ENCODE measurements at places on chromosomes 4 and X. TPM values are rescaled to one million over a fixed set of nuclear protein-coding genes. Genes with fewer than 3 reads are reported as not detected.
A peak's percentile ranks its signal among the peaks of the same experiment; 100 is the strongest.

DNA sequence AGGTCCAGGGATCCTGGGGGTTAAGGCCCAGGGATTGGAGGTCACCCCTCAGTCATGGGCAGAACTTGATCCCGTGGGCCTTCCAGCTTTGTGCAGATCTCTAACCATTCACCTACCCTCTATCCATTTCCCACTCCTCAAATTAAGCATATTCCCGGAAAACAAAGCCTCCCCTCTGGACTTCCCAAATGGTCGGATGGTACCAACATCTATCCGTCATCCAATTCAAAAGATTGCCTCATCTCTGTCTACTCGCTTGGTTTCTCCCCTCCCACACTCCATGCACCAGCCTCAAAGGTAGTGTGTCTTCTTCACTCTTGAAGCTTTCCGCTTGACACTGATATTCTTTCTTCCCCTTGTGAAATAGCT is 473 bp upstream of the BCLAF3 start:
- DNase-seq: peak; percentile 9

DNA sequence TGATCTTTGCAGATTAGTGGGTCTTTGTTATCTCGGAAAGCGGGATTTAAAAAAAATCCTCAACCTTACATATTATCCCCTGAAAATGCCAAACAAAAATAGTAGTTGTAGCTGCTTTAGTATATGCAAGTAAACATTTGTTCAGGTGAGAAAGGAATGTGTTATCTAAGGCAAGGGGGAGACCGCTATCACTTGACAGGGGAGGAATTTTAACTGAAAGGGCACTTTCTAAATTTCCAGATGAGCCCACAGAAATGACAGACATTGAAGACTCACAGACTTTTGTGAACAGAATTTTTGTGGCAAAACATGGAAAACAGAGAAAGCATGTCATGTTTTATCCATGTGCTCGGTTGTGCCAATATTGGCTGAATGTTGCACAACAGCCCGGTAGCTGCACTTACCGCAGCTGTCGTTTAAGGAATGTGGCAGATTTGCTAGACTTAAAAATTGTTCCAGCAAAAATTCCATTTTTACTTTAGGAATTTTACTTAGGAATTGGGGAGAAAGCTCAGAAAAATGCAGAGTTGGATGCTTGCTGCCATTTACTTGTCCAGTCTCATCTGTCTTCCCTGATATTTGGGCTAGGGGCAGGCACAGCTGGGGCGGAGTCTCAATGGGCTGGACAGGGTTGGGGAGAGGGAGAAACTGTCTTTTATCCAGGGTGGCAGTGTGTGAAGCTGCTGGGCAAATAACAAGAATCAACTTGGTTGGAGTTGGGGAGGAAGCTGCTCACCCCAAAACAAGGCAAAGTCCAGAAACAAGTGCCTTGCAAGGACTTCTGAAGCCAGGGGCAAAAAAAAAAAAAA is 94.6 kb upstream of the RPS6KA3 start:
- DNase-seq: no peak

DNA sequence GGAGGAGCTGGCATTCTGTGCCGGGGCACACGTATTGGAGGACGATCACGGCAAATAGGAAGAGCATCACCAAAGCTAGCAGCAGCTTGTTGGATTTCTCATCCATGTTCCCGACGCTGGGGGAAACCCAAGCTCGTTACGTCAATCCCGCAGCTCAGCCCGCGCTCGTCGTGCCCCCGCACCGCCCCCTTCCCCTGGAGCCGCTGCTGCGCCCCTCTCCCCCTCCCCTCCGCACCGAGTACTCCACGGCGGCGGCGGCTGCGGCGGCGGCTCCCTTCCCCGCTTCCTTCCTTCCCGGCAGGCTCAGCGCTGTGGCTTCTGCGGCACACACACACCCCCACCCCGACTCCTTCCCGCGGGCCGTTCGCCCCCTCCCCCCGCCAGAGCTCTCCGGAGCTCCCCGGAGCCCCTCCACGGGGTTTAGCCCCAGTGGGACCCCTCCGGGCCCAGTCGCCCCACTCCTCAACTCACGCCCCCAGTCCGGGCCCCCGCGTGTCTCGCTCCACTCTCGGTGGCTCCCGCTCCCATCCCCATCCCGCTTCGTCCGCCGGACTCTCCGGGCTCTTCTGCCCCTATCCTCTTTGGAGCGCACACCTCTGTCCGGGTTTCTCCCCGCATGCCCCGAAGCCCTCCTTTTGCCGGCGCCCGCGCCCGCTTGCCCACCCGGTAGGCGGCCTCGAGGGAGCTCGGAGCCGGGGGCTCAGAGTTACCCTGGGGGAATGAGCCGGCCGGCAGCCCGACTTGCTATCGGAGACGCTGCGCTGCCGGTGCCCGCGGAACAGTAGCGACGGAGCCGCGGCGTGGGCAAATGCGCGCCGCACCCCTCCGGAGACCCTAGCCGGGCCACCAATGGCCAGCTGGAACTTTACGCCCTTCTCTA is 978 bp downstream of the HS6ST2 start:
- DNase-seq: peak; percentile 26

GRCh38 chrX:150757371-150757770 is 64.2 kb downstream of the MTMR1 start:
- DNase-seq: no peak

DNA sequence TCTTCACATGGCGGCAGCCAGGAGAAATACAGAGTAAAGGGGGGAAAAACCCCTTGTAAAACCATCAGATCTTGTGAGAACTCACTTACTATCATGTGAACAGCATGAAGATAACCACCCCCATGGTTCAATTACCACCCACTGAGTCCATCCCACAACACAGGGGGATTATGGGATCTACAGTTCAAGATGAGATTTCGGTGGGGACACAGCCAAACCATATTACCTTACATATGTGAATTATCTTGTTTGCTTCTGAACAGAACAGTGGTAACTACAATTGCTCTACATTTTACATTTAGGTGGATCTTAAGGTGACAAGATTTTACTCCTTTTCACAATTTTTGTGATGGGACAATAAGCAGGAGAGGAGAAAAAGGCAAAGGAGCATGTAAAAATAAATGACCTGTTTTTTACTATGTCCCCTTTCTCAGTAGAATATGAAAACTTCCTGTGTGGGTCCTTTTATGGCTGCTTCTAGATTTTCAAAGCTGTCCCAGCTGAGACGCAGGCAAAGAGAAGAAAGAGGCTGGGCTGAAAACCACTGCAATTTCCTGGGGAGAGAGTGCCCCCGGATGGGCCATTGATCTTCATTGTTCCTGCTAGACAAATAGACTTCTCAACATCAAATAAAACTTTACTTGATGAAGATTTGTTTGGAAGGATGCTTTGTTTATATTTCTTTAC is 45.9 kb upstream of the PGM2 start:
- DNase-seq: peak; percentile 64

DNA sequence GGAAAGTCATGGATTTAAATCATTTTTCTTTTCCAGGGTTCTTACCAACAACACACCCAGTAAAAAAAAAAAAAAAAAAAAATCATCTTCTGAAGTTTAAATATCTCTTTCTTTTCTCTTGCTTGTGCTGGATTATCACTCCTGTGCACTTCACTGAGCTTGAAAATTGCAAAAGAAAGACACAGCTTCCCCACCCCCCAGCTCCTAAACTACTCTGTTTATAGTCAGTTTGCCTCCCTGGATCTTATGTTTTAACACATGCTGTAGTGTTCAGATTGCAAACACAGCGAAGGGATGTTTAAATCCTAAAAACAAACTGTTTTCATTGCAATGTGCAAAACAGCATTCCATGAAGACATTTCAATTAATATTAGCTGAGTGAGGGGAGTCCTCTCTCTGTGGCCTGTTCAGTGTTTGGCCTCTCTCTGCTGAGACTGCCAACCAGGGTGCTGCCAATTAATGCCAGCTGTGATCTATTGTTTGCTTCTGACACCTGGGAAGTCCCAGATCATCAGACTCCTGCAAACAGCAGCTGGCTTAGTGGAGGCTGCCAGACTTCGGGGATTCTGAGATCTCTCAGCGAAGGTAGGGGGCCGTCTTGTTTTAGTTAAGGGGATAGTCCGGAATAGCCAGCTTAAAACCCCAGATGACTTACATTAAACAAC is 171.1 kb upstream of the PITX2 start:
- DNase-seq: no peak

The LDOC1 gene
- 8.7 TPM for total RNA-seq

The ATP5ME gene
- total RNA-seq: 245 TPM

- DNase-seq: no peak
Observed at GRCh38 chr4:182022909-182023308, 220.3 kb upstream of the TENM3 start.
